ENCODE measurements at places on chromosomes 1 and 21. TPM values are rescaled to one million over a fixed set of nuclear protein-coding genes. Genes with fewer than 3 reads are reported as not detected.

GRCh38 chr21:32826329-32827167 is 55.0 kb upstream of the PAXBP1 start:
- no peak overlapping the region for H3K27ac ChIP-seq
- no peaks in the 10 kb centered on the region for H3K36me3 ChIP-seq
- H3K27me3 ChIP-seq: no peaks in the 10 kb centered on the region
- no peaks in the 10 kb centered on the region for H3K4me1 ChIP-seq
- no peak overlapping the region for H3K4me3 ChIP-seq
- no peak for DNase-seq

- H3K4me3 ChIP-seq: no peak overlapping the region
- no peak overlapping the region for H3K27ac ChIP-seq
- H3K36me3 ChIP-seq: peaks cover 92% of the 10 kb centered on the region
Observed at GRCh38 chr1:1262758-1263157, 10.9 kb downstream of the UBE2J2 start.

- no peak overlapping the region for H3K4me3 ChIP-seq
- DNase-seq: no peak
- H3K27me3 ChIP-seq: no peaks in the 10 kb centered on the region
Observed at GRCh38 chr1:186671136-186671825, 8.9 kb downstream of the PTGS2 start.

GRCh38 chr1:48659801-48660200 is 116.9 kb downstream of the BEND5 start:
- H3K4me3 ChIP-seq: no peak overlapping the region
- H3K27ac ChIP-seq: no peak overlapping the region
- H3K36me3 ChIP-seq: no peaks in the 10 kb centered on the region
- H3K27me3 ChIP-seq: no peaks in the 10 kb centered on the region
- no peaks in the 10 kb centered on the region for H3K4me1 ChIP-seq
- no peak for DNase-seq

DNA sequence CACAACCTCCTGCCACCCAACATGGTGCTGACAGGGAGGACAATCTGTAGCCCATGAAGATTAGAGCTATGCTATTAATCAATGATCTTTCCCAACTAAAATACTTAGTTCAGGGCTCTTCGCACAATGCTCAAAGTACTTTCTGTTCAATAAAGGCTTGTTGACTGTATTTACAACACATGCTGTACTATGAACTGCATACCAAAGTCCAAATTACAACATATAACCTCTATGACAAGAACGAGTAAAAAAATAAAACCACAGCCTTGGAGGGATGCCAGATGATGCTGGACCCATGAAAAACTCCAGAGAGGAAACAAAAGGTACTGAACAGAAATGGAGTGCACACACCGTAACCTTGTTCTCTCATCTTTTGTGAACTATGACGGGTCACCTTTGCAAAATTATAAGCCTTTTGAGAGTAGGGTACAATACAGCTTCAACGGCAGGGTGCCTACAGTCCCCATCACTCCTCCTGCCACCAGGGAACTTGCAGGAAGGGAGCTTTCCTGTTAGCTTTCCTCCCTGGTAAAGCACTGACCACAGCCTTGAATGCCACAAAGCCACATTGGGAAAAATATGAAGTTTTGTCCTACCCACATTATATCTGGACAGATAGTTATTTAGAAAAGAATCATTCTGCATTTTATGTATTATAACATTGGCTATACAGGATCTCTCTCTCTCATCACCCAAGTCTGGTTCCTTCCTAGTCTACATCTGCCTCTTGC is 175.6 kb downstream of the NRIP1 start:
- H3K4me1 ChIP-seq: no peaks in the 10 kb centered on the region
- H3K27ac ChIP-seq: no peak overlapping the region
- no peaks in the 10 kb centered on the region for H3K27me3 ChIP-seq

DNA sequence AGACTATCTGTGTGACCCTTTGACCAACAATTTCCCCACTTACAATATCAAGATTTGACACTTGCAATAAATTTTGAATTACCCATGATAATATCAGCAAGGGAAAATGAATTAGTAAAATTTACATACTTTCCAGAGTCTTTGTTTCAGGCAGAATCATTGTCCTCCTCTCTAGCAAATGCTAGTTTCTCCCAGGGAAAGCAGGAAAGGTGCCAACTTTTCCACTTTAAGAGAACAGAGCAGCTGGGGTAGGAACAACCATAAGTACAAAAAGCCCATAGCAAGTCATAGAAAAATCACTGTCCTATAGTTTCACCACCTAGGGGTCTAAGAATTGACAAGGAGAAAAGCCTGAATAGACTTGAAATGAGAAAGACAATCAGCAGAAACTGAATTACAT is 67.1 kb upstream of the GUCA2B start:
- H3K36me3 ChIP-seq: no peaks in the 10 kb centered on the region
- H3K27ac ChIP-seq: no peak overlapping the region
- no peaks in the 10 kb centered on the region for H3K27me3 ChIP-seq
- DNase-seq: no peak
- H3K4me1 ChIP-seq: no peaks in the 10 kb centered on the region
- H3K4me3 ChIP-seq: no peak overlapping the region

- no peak overlapping the region for H3K27ac ChIP-seq
- no peaks in the 10 kb centered on the region for H3K27me3 ChIP-seq
- DNase-seq: no peak
- H3K36me3 ChIP-seq: no peaks in the 10 kb centered on the region
- H3K4me3 ChIP-seq: no peak overlapping the region
- H3K4me1 ChIP-seq: no peaks in the 10 kb centered on the region
Observed at GRCh38 chr1:89831462-89832120, 10.8 kb downstream of the LRRC8D start.

DNA sequence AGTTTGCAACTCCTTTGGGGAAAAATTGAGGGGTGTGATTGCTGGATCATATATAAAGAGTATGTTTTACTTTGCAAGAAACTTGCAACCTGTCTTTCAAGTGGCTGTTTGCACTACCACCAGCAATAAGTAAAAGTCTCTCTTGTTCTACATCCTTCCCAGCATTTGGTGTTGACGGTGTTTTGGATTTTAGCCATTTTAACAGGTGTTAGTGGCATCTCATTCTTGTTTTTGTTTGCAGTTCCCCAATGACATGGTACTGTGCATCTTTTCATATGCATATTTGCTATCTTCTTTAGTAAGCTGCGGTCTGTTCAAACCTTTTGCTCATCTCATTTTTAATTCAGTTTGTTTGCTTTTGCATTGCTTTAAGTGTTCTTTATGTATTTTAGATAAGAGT is 535.5 kb downstream of the LRRIQ3 start:
- H3K4me1 ChIP-seq: no peaks in the 10 kb centered on the region
- no peak overlapping the region for H3K27ac ChIP-seq
- no peak for DNase-seq
- H3K27me3 ChIP-seq: no peaks in the 10 kb centered on the region

GRCh38 chr1:67415041-67415440 is 15.2 kb downstream of the SERBP1 start:
- no peak overlapping the region for H3K27ac ChIP-seq
- no peaks in the 10 kb centered on the region for H3K4me1 ChIP-seq
- H3K27me3 ChIP-seq: no peaks in the 10 kb centered on the region
- DNase-seq: no peak

- H3K36me3 ChIP-seq: no peaks in the 10 kb centered on the region
- H3K4me1 ChIP-seq: no peaks in the 10 kb centered on the region
- H3K27ac ChIP-seq: no peak overlapping the region
- no peak for DNase-seq
Observed at GRCh38 chr1:33424205-33424604, 6.7 kb downstream of the PHC2 start.

VTCN1 gene
- total RNA-seq: not detected

DNA sequence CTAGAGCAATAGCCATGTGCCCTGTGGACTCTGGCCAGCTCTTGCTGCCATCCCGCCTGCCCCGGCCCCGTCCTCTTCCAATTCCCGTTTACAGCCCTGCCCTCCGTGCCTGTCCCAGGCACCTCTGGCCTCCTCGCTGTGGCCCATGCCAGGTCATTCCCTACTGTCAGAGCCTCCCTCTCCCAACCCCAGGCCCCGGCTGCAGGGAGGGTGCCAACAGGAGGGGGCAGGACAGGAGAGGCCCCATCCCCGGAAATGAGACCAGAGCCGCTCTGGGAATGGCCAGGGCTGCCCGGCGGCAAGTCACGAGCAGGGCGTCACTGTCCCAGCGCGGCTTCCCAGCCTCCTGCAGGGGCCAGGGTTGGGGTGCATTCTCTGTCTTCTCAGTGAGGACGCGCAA is 23.5 kb upstream of the TSPEAR start:
- no peaks in the 10 kb centered on the region for H3K27me3 ChIP-seq
- no peak overlapping the region for H3K4me3 ChIP-seq
- H3K27ac ChIP-seq: no peak overlapping the region
- H3K4me1 ChIP-seq: no peaks in the 10 kb centered on the region

JAK1 gene
- total RNA-seq: 53.5 TPM

DNA sequence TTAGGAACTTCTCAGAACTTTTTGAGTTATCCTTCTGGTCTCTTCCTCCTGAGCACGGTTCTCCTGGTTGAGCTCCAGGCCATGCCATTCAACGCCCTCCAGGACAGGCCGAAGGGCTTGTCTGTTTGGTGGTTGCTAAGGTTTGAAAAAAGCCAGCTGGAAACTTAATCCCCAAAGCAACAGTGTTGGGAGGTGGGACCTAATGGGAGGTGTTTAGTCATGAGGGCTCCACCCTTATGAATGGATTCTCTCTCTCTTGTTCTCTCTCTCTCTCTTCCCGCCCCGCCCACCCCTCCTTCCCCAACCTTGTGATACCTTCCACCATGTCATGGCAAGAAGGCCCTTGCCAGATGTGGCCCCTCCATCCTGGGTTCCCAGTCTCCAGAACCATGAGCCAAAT is 829 bp downstream of the KCNE1 start:
- no peak overlapping the region for H3K27ac ChIP-seq
- DNase-seq: no peak
- no peaks in the 10 kb centered on the region for H3K4me1 ChIP-seq
- H3K4me3 ChIP-seq: no peak overlapping the region
- H3K27me3 ChIP-seq: no peaks in the 10 kb centered on the region

- no peaks in the 10 kb centered on the region for H3K36me3 ChIP-seq
- no peak for DNase-seq
- no peak overlapping the region for H3K27ac ChIP-seq
Observed at GRCh38 chr1:67194209-67194863, 28.1 kb downstream of the IL23R start.

DNA sequence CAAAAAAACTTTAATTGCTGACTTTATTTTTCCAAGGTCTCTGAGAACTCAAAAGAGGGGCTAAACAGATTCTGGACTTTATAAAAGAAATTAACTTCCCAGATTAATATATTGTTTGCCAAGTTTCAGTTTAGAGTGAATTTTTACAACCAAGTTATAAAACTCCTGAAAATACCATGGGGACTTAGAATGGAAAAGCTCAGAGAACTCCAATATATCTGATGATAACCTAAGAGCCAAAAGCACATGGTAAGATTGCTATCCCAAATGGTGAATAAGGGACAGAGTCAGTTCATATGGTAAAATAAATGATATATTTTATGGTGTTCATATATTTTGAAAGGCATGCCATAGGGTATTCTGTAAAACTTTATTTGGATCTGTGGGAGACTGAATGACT is 470.9 kb downstream of the TTLL7 start:
- no peak overlapping the region for H3K27ac ChIP-seq
- no peak overlapping the region for H3K4me3 ChIP-seq
- no peaks in the 10 kb centered on the region for H3K36me3 ChIP-seq
- H3K4me1 ChIP-seq: no peaks in the 10 kb centered on the region

- no peak for DNase-seq
- no peaks in the 10 kb centered on the region for H3K4me1 ChIP-seq
- no peak overlapping the region for H3K4me3 ChIP-seq
- no peaks in the 10 kb centered on the region for H3K27me3 ChIP-seq
- no peaks in the 10 kb centered on the region for H3K36me3 ChIP-seq
Observed at GRCh38 chr1:169620565-169620964, 9.4 kb downstream of the SELP start.

WDR64 gene
- not detected for total RNA-seq

SLC66A1 gene
- total RNA-seq: 11.1 TPM

DNA sequence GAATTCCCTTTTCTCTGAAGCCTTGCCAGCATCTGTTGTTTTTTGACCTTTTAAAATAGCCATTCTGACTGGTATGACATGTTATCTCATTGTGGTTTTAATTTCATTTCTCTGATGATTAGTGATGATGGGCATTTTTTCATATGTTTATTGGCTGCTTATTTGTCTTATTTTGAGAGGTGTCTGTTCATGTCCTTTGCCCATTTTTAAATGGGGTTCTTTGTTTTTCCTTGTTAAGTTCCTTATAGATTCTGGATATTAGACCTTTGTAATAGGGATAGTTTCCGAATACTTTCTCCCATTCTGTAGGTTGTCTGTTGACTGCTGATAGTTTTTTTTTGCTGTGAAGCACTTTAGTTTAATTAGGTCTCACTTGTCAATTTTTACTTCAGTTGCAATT is 54.0 kb upstream of the C1orf185 start:
- no peaks in the 10 kb centered on the region for H3K27me3 ChIP-seq
- no peak overlapping the region for H3K4me3 ChIP-seq
- H3K27ac ChIP-seq: no peak overlapping the region
- H3K4me1 ChIP-seq: no peaks in the 10 kb centered on the region
- no peak for DNase-seq

NT5C1A gene
- not detected for total RNA-seq

DNA sequence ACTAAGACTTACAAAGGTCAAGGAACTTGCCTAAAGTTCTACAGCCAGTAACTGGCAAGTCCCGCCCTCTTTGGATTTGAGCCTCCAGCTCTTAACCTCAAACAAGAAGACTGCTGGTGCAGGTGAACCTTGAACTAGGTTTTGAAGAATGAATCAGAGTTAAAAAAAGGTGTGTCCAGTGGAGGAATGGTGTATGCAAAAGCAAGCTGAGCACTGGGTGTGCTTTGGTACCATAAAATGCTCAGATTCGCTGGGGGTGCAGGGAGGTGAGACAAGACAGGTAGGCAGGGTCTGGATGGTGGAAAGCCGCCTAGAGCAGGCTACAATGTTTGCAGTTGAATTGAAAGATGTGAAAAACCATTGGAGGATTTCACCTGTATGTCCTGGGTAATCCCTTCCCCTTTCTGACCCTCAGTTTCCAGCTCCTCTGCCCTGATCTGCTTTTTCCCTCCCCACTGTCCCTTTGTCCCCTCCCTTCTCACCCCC is 39.8 kb downstream of the FOXD2 start:
- no peaks in the 10 kb centered on the region for H3K27me3 ChIP-seq
- no peak overlapping the region for H3K4me3 ChIP-seq
- no peak for DNase-seq
- no peaks in the 10 kb centered on the region for H3K4me1 ChIP-seq

- H3K36me3 ChIP-seq: no peaks in the 10 kb centered on the region
- no peak overlapping the region for H3K4me3 ChIP-seq
- H3K27me3 ChIP-seq: no peaks in the 10 kb centered on the region
- DNase-seq: no peak
Observed at GRCh38 chr1:13586001-13586400, 2.4 kb downstream of the PDPN start.

GRCh38 chr1:213898684-213899083 is 89.1 kb upstream of the PROX1 start:
- no peak overlapping the region for H3K27ac ChIP-seq
- DNase-seq: no peak
- no peaks in the 10 kb centered on the region for H3K4me1 ChIP-seq
- no peaks in the 10 kb centered on the region for H3K27me3 ChIP-seq

PTGER3 gene
- total RNA-seq: 70.1 TPM

RCAN3 gene
- 2.0 TPM for total RNA-seq

Measured in ascending aorta (tissue), 2 donors.